Activated T-cell treated with anti-CD3 and anti-CD28 coated beads for 24 hours (primary cell): ENCODE measurements at places on chromosomes 13 and 19.

DNA sequence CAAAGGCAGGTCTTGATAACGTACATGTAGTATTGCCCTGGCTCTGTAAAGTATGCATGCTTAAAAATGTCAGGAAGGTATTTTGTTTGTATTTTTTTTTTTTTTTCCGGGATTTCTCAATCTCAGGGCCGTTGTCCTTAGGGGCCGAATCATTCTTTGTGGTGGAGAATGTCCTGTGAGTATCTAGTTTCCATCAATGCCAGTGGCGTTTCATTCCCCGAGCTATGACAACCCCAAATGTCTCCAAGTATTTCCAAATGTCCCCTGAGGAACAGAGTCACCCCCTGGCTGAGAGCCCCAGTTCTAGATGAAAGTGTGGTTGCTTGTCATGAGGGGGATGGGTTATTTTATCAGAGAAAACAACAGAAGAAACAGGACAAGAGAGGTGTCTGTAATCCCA is 68.7 kb downstream of the ACSBG2 start:
- DNase-seq = no peak

GRCh38 chr13:28052945-28053344 is 47.4 kb downstream of the FLT3 start:
- DNase-seq = no peak

- DNase-seq = no peak
Observed at GRCh38 chr19:6374161-6374709, 1.5 kb downstream of the PSPN start.

DNA sequence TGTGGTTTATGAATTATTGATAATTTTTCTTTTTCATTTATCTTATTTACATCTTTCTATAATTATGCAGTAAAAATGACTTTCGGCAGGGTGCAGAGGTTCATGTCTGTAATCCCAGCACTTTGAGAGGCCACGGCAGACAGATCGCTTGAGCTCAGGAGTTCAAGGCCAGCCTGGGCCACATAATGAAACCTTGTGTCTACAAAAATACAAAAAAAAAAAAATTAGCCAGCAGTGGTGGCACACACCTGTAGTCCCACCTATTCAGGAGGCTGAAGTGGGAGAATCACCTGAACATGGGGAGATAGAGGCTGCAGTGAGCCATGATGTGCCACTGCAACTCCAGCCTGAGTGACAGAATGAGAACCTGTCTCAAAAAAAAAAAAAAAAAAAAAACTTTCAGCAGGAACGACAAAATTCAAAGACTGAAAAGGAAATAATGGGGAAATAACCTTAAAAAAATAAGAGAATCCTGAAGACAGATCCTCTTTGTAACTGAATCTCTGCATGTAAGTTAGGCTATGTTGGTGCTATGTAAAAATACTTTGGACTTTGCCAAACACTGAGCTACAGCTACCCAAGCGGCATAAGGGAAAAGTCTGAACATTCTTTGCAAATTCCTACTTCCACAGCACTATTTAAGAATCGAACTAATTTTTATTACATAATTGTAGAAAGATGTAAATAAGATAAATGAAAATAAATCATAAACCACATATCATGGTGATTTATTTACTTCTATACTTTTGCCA is 36.7 kb upstream of the WDFY2 start:
- DNase-seq = no peak

- no peak for DNase-seq
Observed at GRCh38 chr13:93235258-93236015, 8.8 kb downstream of the GPC6 start.

GRCh38 chr13:73521985-73522524 is 463.2 kb downstream of the KLF5 start:
- no peak for DNase-seq

- no peak for DNase-seq
Observed at GRCh38 chr13:72508392-72508791, 219.0 kb downstream of the MZT1 start.

DNA sequence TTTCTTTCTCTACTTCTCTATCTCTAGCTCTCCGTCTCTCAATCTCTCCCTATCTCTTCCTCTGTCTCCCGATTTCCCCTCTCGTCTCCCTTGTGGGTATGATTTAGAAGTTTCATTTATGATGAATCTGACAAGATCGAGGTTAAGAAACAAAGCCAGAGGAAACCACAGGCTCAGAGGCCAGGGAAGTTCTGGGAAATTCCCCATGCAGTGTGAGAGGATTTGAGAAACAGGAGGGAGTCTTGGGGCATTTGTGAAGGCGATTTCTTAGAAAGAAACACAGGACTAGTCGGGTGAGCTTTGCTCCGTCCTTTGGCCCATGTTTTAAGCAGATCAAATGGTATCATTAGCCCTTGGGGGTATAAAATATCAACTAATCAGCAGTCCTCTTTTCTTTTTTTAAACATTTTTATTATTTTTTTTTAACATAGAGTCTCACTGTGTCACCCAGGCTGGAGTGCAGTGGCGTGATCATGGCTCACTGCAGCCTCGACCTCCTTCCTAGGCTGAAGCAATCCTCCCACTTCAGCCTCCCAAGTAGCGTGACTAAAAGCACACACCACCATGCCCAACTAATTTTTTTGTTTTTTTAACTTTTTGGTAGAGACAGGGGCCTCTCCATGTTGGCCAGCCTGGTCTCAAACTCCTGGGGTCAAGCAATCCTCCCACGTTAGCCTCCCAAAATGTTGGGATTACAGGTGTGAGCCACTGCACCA is 25.8 kb downstream of the TNFSF9 start:
- no peak for DNase-seq

DNA sequence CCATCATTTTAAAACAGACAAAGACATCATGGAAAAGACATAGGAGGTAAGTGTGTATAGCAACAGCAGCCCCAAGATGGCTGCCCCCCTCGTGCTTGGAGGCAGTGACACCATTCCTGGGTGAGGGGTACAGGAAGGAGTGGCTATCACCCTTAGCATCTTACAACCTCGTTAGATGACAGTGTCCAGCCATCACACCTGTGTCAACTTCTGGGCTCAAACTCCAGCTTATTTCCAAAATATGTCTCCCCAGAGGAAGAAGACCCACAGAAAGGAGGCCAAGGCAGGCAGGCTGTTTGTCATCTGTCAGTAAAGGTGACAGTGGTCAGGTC is 27.5 kb downstream of the EPS15L1 start:
- DNase-seq = no peak

GRCh38 chr13:99995104-99995588 is 13.6 kb downstream of the ZIC2 start:
- DNase-seq = no peak

GRCh38 chr19:41442473-41443355 is at the start of gene ERICH4:
Gene ERICH4 (plus strand): TSS chr19:41443156. CDS start chr19:41443170, 14 bp downstream.
- DNase-seq = no peak

DNA sequence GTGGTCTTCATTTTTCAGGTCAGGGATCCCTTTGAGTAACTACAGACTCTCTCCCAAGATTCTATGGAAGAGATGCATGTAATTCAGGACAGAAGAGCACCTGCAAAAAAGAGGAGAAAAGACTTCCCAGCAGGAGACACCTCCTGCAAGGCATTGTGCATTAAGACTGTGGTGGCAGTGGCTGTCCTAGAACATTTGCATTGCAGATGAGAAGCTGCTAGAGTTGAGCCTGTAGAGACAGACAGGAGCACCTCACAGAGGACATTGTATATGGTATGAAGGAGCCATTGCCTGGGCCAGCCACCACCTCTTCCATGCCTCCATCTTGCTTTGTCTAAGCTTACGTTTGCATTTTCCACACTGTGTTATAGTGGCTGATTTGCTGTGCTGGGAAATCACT is 11.2 kb upstream of the MYO16 start:
- DNase-seq = no peak

GRCh38 chr13:67308004-67308772 is 78.1 kb upstream of the PCDH9 start:
- DNase-seq = no peak

GRCh38 chr19:4722671-4723594 is 709 bp downstream of the DPP9 start:
- no peak for DNase-seq

DNA sequence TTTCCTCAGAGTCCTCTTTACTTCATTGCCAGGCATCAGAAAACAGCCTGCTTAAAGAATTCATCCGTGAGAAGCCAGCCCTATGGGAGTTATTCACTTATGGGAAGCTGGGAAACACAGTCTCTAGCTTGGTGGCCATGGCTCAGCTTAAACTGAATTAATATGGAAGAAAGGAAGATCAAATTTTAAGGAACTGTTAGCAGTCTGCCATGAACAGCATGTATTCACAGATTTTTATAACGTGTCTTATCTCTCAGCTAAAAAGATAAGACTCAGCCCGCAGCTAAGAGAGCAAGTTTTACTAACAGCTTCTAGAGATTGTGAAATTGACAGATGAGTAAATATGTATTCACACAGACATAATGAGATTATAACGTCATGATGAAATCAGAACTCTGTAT is 253.7 kb upstream of the RXFP2 start:
- no peak for DNase-seq

GRCh38 chr13:35501661-35502235 is 25.3 kb upstream of the MAB21L1 start:
- DNase-seq = no peak

DNA sequence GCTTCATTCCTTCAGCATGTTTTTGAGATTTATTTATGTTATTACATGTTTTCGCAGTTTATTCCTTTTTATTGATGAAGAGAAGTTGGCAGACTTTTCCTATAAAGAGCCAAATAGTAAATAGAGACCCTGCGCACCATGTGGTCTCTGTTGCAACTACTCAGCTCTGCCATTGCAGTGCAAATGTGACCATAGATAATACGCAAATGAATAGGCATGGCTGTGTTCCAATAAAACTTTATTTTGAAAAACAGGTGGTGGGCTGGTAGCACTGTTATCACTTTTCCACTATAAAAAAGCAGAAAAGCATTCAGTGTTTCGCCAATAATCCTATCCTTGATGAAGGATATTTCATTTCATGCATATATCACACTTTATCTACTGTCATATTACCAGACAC is 95.0 kb downstream of the DNAJC3 start:
- no peak for DNase-seq

DNA sequence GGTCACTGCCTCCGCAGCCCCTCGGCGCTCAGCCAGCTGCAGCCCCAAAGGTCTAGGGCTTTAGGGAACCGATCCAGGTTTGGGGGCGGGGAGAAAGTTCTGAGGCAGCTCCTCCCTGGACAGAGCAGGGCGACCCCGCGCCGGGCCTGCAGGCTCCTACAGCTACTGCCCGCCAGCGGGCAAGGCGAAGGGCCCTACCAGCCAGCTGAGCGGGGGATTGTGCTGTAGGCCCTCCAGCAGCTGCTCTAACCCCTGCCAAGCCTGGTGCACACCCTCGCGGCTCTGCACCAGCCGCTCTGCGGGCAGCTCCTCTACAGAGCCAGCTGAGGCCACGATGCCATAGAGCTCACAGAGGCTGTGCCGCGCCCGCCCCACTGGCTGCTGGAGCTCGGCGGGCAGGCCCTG is 14.0 kb downstream of the PLIN4 start:
- no peak for DNase-seq

GRCh38 chr13:59300355-59301173 is 863.2 kb downstream of the DIAPH3 start:
- no peak for DNase-seq

- no peak for DNase-seq
Observed at GRCh38 chr13:66314911-66315310, 915.2 kb downstream of the PCDH9 start.

- no peak for DNase-seq
Observed at GRCh38 chr13:111344471-111345191, 24.2 kb downstream of the TEX29 start.

DNA sequence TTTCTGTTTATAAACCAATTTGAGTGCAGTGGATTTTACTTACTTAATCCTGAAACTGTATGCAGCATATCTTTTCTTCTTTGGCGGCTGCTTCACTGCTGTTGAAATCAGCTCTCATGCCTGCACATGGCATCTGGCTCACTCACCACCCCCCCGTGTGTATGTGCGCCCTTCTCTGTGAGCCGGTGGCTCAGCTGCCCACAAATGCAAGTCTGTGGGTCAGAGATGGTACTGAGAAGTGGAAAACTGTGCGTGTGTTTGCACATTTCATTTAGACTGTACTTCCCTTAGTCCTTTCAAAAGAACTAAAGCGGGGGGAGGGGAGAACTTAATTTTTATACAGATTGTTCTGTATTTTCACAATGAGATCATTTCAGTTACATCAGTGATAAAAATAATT is 307.6 kb downstream of the SHISA2 start:
- no peak for DNase-seq

- no peak for DNase-seq
Observed at GRCh38 chr13:21005193-21005592, 56.2 kb downstream of the LATS2 start.
